ENCODE measurements at places on chromosomes 4 and X. TPM values are rescaled to one million over a fixed set of nuclear protein-coding genes. Genes with fewer than 3 reads are reported as not detected.

DNA sequence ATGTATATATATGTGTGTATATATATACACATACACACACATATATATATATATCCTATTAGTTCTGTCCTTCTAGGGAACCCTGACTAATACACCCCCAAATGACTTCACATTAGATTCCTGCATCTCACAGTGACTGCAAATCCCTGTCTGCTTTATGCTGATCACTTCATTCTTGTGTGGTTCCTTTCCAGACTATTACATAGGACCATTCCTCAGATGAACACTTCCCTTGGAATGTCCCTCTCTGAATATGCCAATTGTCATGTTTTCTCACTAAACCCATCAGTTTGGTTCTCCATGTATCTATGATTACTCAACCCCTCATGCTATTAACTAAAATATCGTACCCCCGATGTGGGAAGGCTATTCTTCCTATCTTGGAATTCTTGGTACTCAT, 605.2 kb upstream of the NR3C2 start:
- no peaks in the 10 kb centered on the region for H3K4me1 ChIP-seq
- H3K4me3 ChIP-seq = no peak overlapping the region
- no peaks in the 10 kb centered on the region for H3K36me3 ChIP-seq
- H3K27ac ChIP-seq = no peak overlapping the region
- no peaks in the 10 kb centered on the region for H3K27me3 ChIP-seq

GRCh38 chrX:30637874-30638815, 15.1 kb upstream of the GK start:
- H3K27me3 ChIP-seq = no peaks in the 10 kb centered on the region
- H3K4me1 ChIP-seq = no peaks in the 10 kb centered on the region
- H3K27ac ChIP-seq = no peak overlapping the region
- no peaks in the 10 kb centered on the region for H3K36me3 ChIP-seq
- DNase-seq = no peak
- H3K4me3 ChIP-seq = no peak overlapping the region

- no peaks in the 10 kb centered on the region for H3K36me3 ChIP-seq
- no peak overlapping the region for H3K27ac ChIP-seq
- DNase-seq = no peak
- H3K27me3 ChIP-seq = peaks cover 74% of the 10 kb centered on the region
These were observed 195.3 kb downstream of the MAML3 start for GRCh38 chr4:139958739-139959098.

GRCh38 chr4:124526331-124526730, 186.2 kb downstream of the ANKRD50 start:
- no peaks in the 10 kb centered on the region for H3K27me3 ChIP-seq
- H3K36me3 ChIP-seq = no peaks in the 10 kb centered on the region
- no peak for DNase-seq
- no peaks in the 10 kb centered on the region for H3K4me1 ChIP-seq
- H3K4me3 ChIP-seq = no peak overlapping the region

DNA sequence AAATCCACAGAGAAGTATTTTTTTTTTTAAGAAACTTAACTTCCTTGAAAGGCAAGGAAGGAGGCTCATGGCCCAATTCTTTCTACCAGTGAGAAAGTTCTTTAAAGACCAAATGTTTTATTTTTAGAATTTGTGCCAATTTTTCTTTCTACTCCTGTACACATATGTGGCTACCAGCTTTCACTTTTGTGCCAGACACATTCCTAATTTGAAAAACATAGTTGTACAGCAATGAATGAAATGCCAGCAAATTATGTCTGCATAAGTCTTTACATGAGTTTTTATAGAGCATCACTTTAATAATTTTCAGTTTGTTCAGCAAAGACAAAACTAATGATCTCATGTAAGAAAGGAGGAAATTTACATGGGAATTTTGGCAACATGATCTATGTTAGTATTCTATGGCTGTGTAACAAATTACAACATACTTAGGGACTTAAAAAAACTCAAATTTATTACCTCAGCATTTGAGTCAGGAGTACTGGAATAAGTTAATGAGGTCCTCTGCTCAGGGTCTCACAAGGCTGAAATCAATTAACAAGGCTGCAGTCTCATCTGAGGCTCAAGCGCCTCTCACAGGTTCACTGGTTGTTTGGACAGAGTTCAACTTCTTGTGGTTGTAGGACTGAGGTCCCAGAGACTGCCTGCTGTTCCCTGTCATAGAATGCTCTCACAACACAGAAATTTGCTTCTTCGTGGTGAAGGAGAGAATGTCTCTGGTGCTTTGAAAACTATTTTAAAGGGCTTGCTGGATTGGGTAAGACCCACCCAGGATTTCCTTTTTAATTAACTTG, 678.2 kb upstream of the FAM241A start:
- H3K36me3 ChIP-seq = no peaks in the 10 kb centered on the region
- no peak overlapping the region for H3K27ac ChIP-seq
- no peaks in the 10 kb centered on the region for H3K4me1 ChIP-seq
- no peak for DNase-seq
- no peak overlapping the region for H3K4me3 ChIP-seq

DNA sequence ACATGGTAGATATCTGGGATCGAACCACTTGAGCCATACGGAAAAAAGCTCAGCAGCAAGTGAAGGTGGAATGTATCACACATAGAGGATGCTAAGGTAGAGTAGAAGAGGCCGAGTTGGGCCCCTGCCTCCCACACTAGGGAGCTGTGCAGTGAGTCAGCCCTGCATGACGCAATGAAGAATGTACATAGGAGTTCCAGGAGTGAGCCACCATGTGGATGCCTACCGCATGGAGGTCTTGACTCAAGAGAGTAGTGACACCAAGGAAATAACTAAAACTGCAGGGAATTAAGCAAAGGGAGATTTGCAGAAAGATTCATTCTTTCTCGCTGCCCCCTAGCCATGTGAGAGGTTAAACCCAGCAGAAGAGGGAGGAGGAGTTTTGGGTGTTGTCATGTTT, 389.6 kb upstream of the IGFBP7 start:
- H3K4me1 ChIP-seq = no peaks in the 10 kb centered on the region
- no peak overlapping the region for H3K27ac ChIP-seq
- no peak overlapping the region for H3K4me3 ChIP-seq
- no peaks in the 10 kb centered on the region for H3K27me3 ChIP-seq

STIM2 gene
- total RNA-seq = 14.8 TPM

- no peak for DNase-seq
- no peak overlapping the region for H3K4me3 ChIP-seq
- H3K4me1 ChIP-seq = peaks cover 28% of the 10 kb centered on the region
- H3K27ac ChIP-seq = peak overlapping the region; percentile 88
- H3K36me3 ChIP-seq = peaks cover 94% of the 10 kb centered on the region
These were observed 24.7 kb downstream of the SEC24D start for GRCh38 chr4:118810991-118811764.

DNA sequence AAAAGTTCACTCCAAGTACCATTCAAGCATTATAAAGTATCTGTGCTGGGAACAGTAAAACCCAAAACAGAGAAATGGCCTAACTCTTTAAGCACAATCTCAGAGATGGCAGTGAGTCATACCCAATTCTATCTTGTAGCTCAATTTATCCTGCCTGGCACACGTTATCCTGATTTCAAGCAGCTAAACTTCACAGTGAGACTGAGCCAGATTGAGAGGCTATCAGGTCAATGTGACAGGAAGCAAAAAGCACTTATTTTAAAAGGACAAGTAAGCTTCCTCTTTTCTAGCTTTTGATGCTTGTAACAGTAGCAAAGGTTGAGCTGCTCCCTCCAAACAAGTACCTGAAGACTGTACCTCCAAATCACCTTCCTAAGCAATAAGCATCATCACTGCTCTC, 324.9 kb downstream of the NAF1 start:
- no peak overlapping the region for H3K27ac ChIP-seq
- H3K36me3 ChIP-seq = no peaks in the 10 kb centered on the region
- H3K4me3 ChIP-seq = no peak overlapping the region

POLR2B gene
- total RNA-seq = 102 TPM

All from osteoblast (primary cell).